ENCODE measurements at places on chromosomes 4 and X. TPM values are rescaled to one million over a fixed set of nuclear protein-coding genes. Genes with fewer than 3 reads are reported as not detected.

GRCh38 chr4:71204056-71204455, 134.8 kb upstream of the SLC4A4 start:
- DNase-seq, result no peak

DNA sequence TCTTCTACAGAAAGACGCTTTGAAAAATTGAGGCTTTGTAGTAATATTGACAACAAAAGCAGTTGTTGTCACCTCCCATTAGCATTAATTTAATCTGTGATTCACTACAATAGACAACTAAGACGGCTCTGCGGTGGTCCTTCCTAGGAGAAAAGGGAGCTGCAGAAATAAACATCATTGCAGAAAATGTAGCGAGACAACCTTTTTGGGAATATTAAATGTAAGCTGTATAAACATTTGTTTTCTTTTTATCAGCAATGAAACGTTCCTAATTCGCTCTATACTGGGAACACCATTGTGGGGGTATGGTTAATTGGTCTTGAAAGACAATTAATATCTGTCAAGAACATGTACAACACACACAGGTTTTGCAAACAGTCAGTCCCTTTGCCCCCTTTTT, 583.3 kb upstream of the TENM3 start:
- no peak for DNase-seq

DNA sequence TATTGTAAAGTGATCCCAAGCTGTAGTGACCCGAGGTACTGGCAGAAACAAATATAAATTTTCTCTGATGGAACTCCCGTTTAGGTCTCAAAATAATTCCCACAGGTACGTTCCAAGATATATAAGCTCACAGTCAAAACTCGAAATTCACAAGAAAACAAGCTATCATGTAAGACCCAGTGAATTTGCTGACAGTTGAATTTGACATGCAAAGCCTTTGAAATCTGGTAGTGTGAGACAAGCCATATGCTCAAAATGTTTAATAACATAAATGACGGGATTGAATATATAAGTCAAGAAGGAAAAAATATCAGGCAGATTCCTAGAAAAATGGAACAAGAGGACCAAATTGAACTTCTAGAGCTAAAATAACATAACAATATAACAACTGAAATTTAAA, 252.8 kb downstream of the TMA16 start:
- DNase-seq, result no peak

DNA sequence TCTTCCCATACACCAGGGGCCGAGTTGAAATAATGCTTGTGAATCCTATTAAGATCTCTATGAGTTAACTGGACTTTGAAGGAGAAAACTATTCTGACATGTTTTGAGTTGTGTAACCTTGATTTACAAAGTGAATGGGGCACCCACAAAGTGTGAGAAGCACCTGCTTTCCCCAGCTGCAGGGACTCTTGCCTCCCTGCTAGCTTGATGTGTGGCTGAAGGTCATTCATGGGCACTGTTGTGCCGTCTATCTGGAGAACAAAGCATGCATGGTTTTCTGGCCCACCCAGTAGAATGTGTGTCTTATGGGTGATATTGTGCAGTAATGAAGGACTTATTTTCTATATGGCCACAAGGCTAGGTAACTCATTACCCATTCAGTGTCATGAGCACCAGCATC, 53.1 kb downstream of the TSPAN7 start:
- no peak for DNase-seq

Gene NXF2
- not detected for total RNA-seq

- DNase-seq, result no peak
Observed at GRCh38 chrX:9781941-9782340, 4.3 kb upstream of the SHROOM2 start.

DNA sequence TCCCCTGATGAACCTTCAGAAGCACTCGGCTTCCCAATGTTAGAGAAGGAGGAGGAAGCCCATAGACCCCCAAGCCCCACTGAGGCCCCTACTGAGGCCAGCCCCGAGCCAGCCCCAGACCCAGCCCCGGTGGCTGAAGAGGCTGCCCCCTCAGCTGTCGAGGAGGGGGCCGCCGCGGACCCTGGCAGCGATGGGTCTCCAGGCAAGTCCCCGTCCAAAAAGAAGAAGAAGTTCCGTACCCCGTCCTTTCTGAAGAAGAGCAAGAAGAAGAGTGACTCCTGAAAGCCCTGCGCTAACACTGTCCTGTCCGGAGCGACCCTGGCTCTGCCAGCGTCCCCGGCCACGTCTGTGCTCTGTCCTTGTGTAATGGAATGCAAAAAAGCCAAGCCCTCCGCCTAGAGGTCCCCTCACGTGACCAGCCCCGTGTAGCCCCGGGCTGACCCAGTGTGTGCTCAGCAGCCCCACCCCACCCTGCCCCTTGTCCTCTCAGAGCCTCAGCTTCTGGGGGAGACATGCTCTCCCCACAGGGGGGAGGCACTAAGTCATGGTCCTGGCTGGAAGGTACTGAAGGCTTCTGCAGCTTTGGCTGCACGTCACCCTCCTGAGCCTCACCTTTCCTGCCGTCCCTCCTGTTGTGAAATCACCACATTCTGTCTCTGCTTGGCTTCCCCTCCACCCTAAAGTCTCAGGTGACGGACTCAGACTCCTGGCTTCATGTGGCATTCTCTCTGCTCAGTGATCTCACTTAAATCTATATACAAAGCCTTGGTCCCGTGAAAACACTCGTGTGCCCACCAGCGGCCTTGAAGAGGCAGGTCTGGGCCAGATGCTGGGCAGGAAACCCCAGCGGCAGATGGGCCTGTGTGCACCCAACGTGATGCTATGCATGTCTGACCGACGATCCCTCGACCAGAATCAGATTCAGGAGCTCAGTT, 34.7 kb downstream of the NOP14 start:
- DNase-seq, result no peak

Gene SLC49A3
- 0.34 TPM for total RNA-seq

- DNase-seq, result peak; percentile 80
Observed at GRCh38 chr4:10180927-10181744, 64.5 kb upstream of the WDR1 start.

Gene DCAF4L1
- 0.06 TPM for total RNA-seq

Gene SLITRK4
- total RNA-seq, result not detected

DNA sequence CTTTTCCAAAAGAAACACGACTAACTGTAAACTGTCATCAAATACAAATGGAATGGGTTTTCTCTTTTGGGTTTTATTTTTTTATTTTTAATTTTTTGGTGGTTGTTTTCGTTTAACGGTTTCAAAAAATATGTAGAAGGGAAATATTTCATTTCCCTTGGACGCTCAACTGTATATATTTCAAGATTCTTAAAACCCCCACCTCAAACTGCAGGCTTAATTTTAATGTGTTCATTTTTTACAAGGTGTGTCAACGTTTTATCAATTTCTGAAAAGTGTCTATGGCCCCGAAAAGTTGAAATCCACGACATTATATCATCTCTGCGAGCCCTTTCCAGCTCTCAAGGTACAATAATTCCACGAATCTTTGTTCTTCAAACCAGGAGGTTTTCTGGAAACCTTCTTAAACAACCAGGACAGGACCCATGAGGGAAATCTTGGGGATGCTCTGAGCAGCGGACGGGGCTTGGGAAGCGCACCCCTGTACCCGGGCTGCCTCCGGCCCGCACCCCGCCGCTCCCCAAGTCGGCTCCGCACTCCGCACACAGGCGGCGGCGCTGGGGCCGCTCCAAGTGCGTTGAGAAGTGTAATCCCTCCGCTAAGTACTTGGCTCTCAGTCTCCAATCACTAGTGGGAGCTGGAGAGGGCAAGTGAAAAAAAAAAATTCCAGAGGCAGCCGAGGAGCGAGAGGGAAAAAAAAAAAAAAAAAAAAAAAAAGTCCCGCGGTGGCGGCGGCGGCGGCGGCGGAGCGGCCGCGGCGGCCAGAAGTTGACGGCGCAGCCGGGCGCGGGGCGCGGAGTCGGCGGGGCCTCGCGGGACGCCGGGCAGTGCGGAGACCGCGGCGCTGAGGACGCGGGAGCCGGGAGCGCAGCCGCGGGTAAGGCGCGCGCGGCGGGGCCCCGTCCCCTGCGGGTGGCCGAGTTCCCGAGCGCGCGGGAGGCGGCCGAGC, at the start of gene BMPR1B:
TSS of gene BMPR1B (plus strand) at position 764 of the 949 bp plus-strand sequence. CDS start 346,470 bp downstream, outside the sequence.
- DNase-seq, result peak; percentile 5

Gene GAB1
- total RNA-seq, result 7.4 TPM

- no peak for DNase-seq
Observed at GRCh38 chrX:50442426-50443116, 28.1 kb downstream of the DGKK start.

- DNase-seq, result no peak
Observed at GRCh38 chr4:75781305-75781704, 56.9 kb downstream of the USO1 start.

DNA sequence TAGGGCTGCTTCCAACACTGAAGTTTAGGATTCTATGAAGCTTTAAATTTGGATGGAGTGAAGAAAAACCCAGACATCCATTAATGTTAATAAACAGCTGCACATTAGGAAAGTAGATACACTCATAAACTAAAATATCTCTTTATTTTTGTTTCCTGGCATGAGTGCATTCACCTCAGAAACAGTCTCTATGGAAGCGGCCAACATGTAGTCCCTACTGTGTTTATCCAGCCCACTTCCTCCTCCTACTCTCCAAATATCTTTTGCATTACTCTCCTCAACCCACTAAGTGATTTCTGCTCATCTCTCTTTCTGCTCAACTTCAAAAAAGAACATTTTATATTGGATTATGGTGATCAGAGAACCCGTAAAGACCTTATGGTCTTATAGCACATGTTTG, 180.3 kb upstream of the MXRA5 start:
- peak; percentile 48 for DNase-seq

GRCh38 chr4:140070366-140070765, 83.6 kb downstream of the MAML3 start:
- no peak for DNase-seq

DNA sequence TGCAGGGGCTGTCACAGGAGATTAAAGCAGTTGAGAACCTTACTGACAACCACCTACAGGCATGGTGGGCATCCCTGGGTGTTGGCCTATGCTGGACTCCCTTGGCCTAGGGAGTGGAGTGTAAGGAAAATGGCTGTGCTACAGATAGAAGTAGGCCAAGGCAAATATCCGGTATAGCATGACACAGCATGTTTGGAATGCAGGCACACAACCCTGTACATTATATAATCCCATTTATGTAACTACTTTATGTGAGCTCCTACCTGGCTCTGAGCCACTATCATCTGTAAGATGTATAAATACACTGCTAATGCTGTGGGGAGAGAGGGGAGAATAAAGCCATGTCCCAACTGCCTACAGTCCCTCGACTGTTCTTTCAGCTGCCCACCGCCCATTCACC, 38.7 kb upstream of the KCTD8 start:
- DNase-seq, result no peak

Gene STBD1
- 5.4 TPM for total RNA-seq

DNA sequence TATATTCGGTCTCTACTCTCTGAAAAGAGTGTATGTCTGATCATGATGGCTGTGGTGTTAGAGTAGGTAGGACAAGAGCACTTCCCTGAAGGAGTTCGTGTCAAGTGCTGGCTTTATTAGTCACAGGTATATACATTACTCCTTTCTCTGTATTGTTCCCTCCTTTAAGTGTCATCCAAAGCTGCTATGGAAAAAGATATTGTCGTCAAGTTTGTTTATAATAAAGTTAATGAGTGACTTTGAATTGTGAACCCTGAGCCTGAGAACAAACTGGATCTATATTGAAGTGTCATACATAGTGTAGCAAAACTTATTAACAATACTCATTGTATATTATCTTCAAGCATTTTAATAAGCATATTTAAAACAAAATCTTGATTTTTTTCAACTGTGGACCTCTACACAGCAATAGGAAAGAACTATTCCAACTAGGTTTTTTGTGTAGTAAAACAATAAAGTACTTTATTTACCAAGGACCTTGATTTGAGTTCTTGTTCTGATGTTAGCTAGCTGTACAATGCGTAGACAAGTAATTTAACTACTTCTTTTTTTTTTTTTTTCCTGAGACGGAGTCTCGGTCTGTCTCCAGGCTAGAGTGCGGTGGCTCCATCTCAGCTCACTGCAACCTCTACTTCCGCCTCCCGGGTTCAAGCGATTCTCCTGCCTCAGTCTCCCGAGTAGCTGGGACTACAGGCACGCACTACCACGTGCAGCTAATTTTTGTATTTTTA, 177.7 kb downstream of the RAPGEF2 start:
- no peak for DNase-seq

DNA sequence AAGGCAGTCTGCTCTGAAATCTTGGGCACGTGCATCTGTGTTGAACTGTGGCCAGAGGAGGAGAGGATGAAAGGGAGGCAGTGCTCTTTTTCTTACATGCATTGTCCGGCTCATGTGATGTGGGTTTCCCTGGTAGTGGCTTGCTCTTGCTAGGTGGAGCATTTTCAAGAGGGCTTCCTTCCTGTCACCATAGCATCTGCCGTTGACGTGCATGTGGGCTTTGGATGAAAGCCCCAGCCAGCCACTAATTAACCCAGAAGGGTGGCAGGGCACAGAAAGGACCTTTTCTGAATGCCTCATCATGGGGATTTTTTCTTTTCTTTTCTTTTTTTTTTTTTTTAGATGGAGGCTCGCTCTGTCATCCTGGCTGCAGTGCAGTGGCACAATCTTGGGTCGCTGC, 121.3 kb downstream of the GPR143 start:
- no peak for DNase-seq

Gene PNMA6F
- total RNA-seq, result not detected

DNA sequence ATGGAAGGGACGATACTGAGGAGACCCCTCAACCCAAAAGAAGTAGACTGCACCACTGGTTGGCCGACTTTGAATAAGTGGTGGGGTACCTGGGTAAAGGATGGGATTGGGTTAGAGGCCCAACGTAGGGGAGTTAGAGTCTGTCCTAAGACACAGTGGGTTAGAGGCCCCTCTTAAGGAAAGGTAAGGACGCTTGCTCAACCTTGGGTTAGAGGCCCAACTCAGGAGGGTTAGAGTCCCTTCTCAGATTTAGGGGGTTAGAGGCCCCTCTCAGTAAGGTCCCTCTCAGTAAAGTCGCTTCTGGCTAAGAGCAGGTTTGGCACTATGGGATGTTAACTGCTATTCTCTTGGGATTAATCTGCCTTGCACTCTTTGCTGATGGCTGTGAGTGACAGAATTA, 81.3 kb downstream of the ACOX3 start:
- DNase-seq, result no peak

DNA sequence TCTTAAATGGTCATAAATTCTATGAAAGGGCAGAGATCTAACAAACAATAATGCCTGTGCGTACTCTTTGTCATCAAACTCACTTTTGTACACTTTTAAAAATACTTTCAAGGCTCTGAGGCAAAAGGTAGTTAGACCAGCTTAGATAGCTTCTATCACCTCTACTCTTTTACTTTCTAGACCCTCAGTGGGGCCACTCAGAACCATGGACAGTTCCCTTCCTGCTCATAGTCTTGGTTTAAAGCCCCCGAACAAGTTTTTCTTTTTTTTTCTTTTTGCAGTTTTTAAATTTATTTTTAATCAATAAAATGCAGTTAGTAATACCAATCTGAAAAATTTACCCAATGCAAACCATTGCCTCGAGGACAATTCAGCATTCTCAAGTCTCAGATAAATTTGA, 460.5 kb upstream of the CNKSR2 start:
- DNase-seq, result no peak

Measured in HFFc6 (cell line).